ENCODE measurements at places on chromosomes 11 and 22.

- DNase-seq = peak; percentile 92
These were observed at the start of gene CEP126 for GRCh38 chr11:101914738-101915426. Gene CEP126, plus strand, starts transcription at chr11:101915010. Its CDS starts 275 bp downstream, at chr11:101915285.

- DNase-seq = no peak
These were observed 23.3 kb downstream of the ARHGEF17 start for GRCh38 chr11:73331138-73331916.

GRCh38 chr11:116229236-116229970 is 543.4 kb downstream of the BUD13 start:
- DNase-seq = no peak

- DNase-seq = no peak
These were observed 3.1 kb downstream of the PAX6 start for GRCh38 chr11:31807799-31808667.

DNA sequence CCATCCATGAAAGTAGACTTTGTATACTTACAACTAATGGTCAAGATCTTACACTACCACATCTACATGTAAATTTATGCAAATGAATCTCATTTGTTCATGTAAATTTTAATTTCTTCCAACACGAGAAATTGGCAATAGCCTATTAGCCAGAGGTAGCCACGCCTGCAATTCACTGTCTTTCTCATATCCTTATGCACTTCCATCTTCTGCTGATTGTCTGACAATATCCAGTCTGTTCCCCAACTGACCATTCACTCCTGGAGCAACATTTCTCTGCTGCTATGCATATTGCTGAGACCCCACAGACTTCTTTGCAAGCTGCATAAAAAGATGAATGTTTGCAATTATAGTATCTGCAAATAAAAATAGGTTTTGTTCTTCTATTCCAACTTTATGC is 2.5 kb downstream of the NNMT start:
- no peak for DNase-seq

GRCh38 chr11:116189408-116190170 is 583.2 kb downstream of the BUD13 start:
- DNase-seq = no peak

- no peak for DNase-seq
These were observed 8.9 kb downstream of the RASGRP2 start for GRCh38 chr11:64734811-64735724.

DNA sequence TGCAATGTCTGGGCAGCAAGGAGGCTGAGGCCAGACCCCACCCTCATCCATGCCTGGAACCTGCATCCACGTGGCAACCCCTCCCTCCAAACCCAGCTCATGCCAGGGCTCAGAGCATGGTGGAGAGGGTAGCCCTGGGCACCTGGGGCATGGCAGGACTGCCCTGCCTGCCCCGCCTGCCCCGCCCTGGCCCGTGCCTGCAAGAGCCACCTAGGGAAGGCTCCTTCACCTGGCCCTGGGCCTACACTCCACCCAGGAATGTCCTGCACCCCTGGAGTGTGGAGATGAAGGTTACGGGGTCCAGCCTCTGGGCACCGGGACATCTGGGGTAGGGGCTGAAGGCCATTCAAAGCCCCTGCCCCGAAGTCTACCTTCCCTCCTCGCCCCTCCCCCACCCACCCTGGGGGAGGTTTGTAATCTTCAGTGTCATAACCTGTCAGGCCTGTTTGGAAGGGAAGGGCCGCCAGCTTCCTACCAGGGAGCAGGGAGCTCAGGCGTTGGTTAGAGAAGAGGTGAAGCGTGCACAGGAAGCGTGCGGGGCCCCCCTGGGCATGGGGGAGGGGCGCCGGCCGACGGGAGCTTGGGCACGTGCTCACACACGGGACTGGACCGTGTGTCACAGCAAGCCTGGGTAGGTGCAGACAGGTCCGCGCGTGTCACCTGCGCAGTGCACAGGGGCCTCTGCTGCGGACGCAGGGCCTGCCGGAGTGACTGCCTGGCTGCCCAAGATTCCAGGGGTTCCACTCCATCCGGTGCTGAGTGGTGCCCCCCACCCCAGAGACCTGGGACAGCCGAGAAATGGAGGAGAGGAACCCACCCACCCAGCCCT is 30.7 kb upstream of the TH start:
- DNase-seq = no peak

GRCh38 chr22:43883012-43883661 is 8.7 kb downstream of the PNPLA5 start:
- DNase-seq = peak; percentile 24

GRCh38 chr11:93288079-93288478 is 42.5 kb upstream of the DEUP1 start:
- no peak for DNase-seq

DNA sequence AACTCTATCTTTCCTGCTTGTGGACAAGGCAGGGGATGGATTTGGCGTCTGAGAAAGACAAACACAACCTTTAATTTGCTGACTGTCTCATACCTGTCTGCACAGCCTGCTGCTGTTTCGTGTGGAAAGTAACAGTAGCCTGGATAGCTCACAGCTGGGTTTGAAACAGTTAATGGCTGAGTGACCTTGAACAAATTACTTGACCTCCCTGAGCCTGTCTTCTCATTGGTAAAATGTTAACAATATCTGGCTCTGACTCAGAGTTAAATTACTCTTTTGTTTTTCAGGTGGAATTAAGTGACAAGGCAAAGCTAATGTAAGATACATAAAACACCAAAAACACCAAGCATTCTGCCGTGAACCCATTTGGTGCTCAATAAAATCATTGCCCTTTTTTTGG is 41.1 kb upstream of the ADA2 start:
- no peak for DNase-seq

- DNase-seq = no peak
These were observed 11.7 kb upstream of the SLC36A4 start for GRCh38 chr11:93209466-93209865.

GRCh38 chr22:23158516-23159290 is 13.4 kb downstream of the RAB36 start:
- DNase-seq = no peak

GRCh38 chr11:66051371-66051765 is 796 bp upstream of the SF3B2 start:
- no peak for DNase-seq

- no peak for DNase-seq
These were observed 231.9 kb upstream of the E2F8 start for GRCh38 chr11:19472679-19473078.

DNA sequence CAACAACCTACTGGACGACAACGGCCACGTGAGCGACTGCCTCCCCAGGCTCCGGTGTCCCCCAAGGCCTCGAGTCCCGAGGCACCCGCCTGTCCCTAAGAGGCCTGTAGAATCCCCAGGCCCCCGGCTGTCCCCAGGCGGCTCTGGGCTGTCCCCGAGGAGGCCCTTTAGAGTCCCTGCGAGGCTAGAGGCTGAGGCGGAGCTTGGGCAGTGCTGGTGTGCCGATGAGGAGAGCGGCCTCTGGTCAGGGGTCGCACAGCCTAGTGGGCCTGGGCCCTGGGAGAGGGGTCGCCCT is 3.7 kb downstream of the TBX1 start:
- no peak for DNase-seq

GRCh38 chr11:94330789-94331188 is 26.4 kb downstream of the IZUMO1R start:
- no peak for DNase-seq

- DNase-seq = no peak
These were observed 49.9 kb downstream of the SIK2 start for GRCh38 chr11:111652184-111652583.

DNA sequence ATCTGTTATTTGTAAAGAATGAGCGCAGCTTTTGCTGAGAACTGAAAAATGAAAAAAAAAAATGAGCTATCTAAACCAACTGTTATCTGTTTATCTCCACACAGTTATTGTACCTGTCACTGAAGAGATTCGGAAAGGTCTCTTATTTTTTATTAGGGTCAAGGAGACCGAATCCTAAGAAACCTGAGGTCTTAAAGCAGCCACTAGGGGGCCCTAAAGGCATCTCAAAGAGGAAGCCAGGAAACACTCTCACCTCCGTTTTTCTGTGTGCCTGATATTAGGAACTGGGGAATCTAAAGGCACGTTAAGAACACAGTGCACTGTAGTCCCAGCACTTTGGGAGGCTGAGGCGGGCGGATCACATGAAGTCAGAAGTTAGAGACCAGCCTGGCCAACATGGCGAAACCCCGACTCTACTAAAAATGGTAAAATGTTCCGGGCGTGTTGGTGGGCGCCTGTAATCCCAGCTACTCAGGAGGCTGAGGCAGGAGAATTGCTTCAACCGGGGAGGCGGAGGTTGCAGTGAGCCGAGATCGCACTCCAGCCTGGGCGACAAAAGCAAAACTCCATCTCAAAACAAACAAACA is 3.5 kb upstream of the LARGE1 start:
- peak; percentile 23 for DNase-seq

- no peak for DNase-seq
These were observed 35.3 kb downstream of the LDHAL6A start for GRCh38 chr11:18490736-18491485.

GRCh38 chr22:23715806-23716375 is 25.1 kb downstream of the RGL4 start:
- no peak for DNase-seq

DNA sequence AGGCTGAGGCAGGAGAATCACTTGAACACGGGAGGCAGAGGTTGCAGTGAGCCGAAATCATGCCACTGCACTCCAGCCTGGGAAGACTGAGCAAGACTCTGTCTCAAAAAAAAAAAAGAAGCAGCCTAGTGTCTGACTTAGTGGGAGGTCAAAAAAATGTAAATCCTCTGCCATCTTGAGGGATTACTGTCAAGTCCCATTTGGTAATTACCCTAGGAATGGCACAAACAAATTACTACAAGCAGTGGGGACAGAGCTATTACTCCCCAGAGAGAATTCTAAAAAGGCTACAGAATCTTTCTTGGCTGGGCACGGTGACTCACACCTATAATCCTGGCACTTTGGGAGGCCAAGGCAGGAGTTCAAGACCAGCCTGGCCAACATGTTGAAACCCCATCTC is 3.8 kb downstream of the SERPING1 start:
- DNase-seq = no peak

DNA sequence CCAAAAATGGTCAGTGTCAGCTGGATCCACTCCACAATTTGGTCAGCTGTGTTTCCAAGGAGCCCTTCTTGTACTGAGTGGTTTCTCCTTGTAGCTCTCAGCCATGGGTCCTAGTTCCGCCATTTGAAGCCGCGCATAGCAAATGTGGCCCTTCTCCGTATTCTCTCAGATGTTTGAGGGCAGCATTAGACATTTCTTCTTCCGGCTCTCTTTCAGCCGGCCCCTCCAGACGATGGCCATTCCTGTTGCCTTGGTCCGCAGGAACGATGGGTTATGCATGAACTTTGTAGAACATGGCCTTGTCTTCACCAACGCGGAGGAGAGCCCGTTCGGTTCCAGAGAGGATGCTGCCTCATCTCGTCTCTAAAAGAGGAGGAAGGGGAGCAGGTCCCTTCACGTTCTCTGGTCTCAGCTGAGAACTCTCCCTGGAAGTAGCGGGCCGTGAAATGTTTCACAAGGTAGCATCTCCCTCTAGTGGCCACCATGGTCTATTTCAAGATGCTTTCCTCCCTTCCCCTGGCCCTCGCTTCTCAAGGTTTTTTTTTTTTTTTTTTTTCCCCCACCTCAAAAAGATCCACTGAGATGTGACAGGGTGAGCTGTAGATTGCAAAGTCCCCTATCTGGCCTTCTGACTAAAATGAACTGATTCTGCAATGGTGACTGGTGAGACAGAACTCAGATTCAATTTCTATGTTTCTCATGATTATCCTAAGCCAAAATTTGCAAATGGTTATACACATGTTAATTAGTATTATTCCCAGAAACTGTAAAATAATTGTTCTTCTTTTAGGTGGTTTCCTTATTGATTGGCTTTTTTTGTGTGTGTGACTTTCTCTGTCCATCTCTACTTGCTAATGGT is 19.8 kb upstream of the PLET1 start:
- peak; percentile 74 for DNase-seq

GRCh38 chr22:45554040-45554406 is 51.3 kb downstream of the FBLN1 start:
- no peak for DNase-seq

- no peak for DNase-seq
These were observed 20.6 kb downstream of the PIWIL3 start for GRCh38 chr22:24753914-24754313.

DNA sequence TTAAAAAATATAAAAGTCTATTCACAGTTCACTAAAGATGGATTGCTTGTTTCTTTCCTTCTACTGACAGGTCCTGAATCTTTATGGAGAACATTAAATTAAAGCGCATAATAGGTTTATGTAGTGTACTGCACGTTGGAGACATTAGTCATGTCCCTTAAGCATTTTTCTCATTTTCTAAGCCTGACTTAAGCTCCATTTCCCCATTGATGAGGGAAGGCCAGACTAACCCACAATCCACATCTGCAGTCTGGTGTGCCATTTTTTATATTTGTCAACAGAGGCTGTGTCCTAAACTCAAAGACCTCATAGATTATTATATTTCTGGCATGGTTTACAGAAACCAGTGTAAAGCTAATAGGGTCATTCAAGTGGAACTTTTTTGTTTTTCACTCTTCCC is 39.9 kb downstream of the CADM1 start:
- DNase-seq = no peak

GRCh38 chr11:19701421-19701820 is 11.2 kb upstream of the NAV2 start:
- DNase-seq = no peak

DNA sequence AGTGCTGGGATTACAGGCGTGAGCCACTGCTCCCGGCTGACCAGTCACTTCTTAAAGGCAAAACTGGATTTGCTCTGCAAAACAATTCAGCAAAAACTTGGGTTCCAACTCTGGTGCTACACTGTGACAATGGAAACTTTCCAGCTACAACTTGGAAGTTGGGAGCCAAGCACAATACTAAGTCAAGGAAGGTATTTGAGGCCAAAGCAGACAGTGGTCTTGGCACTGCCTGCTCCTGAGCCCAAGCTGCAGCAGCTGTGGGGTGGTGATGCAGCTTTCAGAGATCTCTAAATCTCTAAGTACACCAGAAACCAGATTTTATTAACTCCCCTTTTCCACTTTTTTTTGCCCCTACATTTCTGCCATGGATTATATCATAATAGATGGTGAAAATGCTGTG is 17.5 kb downstream of the ADM start:
- no peak for DNase-seq

Data from central memory CD4-positive, alpha-beta T cell (primary cell).